WTC11 (cell line): ENCODE measurements at places on chromosomes 13 and 19.

- DNase-seq = no peak
Measured at GRCh38 chr19:5557691-5558090, 10.1 kb downstream of the TINCR start.

GRCh38 chr13:84896128-84896527 is 903.1 kb downstream of the SLITRK6 start:
- peak; percentile 47 for DNase-seq

- no peak for DNase-seq
Measured at GRCh38 chr19:38892841-38893240, 6.6 kb downstream of the SIRT2 start.

DNA sequence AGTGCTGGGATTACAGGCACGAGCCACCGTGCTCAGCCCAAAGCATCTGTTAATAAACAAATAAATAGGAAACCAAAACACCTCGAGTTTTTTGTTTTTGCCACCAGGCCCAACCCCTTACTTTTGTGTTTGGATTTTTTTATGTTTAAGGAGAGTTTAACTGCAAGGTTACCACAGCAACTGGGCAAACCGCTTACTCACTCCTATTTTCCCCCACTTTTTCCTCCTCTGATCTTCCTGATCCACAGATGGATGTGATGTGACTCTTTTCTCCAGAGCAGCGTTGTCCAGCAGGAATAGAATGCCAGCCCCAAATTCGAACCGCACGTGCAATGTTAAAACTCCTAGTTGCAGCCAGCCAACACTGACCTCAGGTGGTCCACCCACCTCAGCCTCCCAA is 2.1 kb upstream of the PNMA8B start:
- DNase-seq = no peak
